ENCODE measurements at places on chromosomes 4 and X.

DNA sequence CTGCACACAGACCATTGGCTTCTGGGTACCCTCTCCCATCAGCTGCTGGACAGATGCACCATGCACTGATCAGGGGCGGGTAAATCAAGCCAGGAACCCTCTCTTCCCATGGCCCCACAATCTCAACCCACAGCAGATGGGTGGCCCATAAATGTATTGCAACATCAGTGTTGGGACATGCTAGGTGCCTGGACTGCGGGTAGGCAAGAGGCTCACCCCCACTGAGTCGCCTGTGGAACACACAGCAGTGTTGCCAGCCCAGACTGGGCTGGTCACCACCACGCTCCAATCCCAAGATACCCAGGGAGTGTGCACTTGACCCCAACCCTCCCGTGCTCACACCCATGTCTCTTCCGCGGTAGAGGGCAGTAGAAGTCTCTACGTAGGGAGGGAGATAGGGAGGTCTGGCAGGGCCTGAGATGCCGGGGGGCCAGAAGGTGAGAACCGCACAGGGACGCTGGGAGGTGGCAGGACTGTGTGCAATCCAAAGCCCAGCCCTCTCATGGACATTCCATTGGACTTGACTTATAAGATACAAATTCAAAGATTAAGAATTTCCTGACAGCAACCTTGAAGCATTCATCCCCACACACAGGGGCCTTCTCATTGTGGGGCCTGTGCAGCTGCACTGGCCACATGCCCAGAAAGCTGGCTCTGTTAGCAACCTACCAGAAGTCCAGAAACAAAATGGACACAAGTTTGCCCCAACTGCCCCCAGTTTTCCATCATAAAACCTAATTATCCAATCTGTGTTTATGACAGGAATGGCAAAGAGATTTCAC, 183.7 kb downstream of the NSUN7 start:
- DNase-seq = no peak

GRCh38 chr4:21768349-21769310, 179.9 kb downstream of the KCNIP4 start:
- no peak for DNase-seq

GRCh38 chr4:44150091-44150576, 298.5 kb downstream of the KCTD8 start:
- DNase-seq = no peak

DNA sequence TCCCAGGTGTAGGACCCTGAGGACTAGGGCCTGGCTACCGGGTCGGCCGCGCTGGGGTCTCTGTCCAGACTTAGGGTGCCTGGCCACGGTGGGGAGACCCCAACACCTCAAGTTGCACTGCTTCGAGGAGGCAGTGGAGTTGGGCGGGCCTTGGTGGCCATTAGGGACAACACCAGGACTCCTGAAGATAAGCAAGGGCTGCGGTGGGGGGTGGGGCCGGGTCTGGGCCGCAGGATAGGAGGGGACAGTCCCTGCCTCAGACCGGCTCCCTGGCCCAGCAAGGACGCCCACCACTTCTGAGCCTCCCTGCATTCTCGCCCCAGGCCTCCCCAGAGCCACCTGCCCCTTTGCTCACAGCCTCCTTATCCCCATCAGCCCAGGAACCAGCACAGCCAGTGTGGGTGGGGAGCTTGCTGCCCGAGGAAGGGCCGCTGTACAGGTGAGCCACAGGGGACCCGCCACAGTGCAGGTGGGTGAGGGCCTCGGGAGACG, 5.5 kb upstream of the MXD4 start:
- DNase-seq = no peak

- DNase-seq = no peak
Measured at GRCh38 chr4:130099105-130099504, 1003.2 kb downstream of the C4orf33 start.

GRCh38 chrX:19743386-19743785, 144.0 kb downstream of the SH3KBP1 start:
- no peak for DNase-seq

DNA sequence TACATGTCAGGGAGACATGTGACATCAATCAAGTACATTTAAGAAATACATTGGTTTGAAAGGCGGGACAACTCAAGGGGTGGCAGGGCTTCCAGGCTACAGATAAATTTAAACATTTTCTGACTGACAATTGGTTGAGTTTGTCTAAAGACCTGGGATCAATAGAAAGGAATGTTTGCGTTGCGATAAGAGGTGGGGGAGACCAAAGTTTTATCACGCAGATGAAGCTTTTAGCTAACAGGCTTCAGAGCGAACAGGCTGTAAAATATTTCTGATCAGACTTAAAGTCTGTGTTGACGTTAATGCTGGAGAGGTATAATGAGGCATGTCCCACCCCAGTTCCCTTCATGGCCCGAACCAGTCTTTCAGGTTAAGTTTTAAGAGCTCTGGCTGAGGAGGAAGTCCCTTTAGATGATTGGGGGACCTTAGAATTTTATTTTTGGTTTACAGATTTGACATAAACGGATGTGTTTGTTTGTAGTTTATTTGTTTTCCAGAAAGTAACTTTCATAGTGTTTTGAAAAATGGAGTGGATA, 346.7 kb upstream of the RASGEF1B start:
- no peak for DNase-seq

DNA sequence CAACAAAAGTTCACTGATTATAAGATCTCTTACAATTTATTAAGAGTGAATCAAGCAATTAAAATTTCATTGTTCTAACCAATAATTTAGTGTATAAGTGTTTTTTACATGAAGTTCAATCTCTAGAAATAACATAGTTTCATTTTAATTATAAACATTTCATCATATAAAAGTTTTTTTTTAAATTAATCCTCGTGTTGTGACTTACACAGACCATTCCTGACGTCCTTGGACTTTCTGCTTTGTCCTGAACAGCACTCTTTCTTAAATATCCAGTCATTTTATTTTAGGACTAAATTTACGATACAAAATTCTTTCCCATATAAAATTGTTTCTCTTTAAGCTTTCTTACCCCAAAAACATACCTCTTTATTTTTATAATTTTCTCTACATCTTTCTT, 841.7 kb upstream of the POU3F4 start:
- DNase-seq = no peak

Data from D721Med (cell line).